ENCODE measurements at places on chromosomes 6 and 20.
A peak's percentile ranks its signal among the peaks of the same experiment; 100 is the strongest.

GRCh38 chr6:3252369-3252768 is 6.4 kb upstream of the PSMG4 start:
- H3K36me3 ChIP-seq = no peaks in the 10 kb centered on the region
- no peak overlapping the region for H3K27ac ChIP-seq
- no peaks in the 10 kb centered on the region for H3K27me3 ChIP-seq
- no peaks in the 10 kb centered on the region for H3K4me1 ChIP-seq
- DNase-seq = no peak

DNA sequence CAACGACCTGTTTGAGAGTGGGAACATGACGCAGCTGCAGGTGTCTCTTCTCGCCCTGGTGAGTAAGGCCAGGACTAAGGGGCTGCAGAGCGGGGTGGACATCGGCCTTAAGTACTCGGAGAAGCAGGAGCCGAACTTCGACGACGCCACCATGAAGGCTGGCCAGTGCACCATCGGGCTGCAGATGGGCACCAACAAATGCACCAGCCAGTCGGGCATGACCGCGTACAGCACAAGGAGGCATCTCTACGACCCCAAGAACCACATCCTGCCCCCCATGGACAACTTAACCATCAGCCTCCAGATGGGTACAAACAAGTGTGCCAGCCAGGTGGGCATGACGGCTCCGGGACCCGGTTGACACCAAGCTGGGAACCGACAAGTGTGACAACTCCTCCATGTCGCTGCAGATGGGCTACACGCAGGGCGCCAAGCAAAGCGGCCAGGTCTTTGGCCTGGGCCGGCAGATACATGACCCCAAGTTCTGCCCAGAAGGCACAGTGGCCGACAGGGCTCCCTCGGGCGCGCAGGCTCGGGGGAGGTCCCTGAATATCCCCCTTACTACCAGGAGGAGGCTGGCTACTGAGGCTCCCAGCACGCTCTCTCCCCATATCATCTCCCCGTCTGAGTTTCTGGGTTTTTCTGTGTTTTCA is 15.9 kb upstream of the AMD1 start:
- H3K27me3 ChIP-seq = no peaks in the 10 kb centered on the region
- peaks cover 4% of the 10 kb centered on the region for H3K4me1 ChIP-seq
- no peak for DNase-seq
- no peak overlapping the region for H3K4me3 ChIP-seq
- no peak overlapping the region for H3K27ac ChIP-seq

- DNase-seq = peak; percentile 34
- H3K4me3 ChIP-seq = peak overlapping the region; percentile 89
- H3K4me1 ChIP-seq = no peaks in the 10 kb centered on the region
These were observed 827 bp downstream of the E2F3 start for GRCh38 chr6:20402342-20403069.

DNA sequence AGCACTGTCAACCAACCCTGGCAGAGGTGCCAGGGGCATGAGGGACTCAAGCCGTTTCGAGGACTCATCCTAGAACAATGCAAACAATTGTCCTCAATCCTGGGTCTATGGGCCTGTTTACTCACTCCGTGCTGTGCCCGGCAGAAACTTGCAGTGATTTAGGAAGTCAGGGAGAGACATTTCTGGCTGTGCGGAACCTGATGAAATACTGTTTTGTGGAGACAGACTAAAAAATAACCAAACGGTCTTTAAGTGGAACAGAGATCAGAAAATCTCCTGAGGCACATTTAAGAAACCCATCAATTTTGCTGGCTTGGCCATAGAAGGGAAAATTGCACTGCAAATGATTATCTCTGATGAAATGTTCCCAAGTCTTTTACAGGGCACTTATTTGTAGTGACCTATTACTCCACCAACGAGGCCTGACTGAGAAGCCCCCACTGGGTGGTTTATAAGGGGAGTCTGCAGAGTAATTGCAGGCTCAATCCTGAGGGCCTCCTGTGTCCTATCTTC is 79.8 kb upstream of the KCNK16 start:
- DNase-seq = no peak
- no peak overlapping the region for H3K4me3 ChIP-seq
- no peak overlapping the region for H3K27ac ChIP-seq
- H3K27me3 ChIP-seq = no peaks in the 10 kb centered on the region
- no peaks in the 10 kb centered on the region for H3K4me1 ChIP-seq

Measured in esophagus squamous epithelium (tissue), 5 donors.